Fibroblast of skin of abdomen (primary cell): ENCODE measurements at places on chromosomes 6 and 20.

DNA sequence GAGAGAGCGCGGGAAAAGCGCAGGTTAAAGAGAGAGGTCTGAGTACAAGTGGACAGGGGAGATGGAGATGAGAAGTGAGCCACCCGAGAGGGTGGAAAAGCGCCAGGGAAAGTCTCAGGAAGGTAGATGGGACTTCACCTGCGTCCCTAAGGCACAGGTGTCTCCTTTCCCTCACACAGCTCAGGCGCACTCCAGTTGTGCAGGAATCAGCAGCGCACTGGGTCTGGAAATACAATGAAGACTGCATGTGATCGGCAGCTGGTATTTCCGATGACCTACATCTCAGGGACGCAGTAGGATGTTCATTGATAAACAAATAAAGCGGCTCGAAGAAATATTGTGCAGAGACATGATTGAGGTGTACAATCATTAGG lies 432 bp upstream of the KHDRBS2 start:
- no peak for DNase-seq

- peak; percentile 64 for DNase-seq
Measured at GRCh38 chr6:45187836-45188235, 140.3 kb upstream of the RUNX2 start.

GRCh38 chr6:70351461-70351860 lies 48.6 kb upstream of the COL9A1 start:
- no peak for DNase-seq

- DNase-seq, result no peak
Measured at GRCh38 chr6:29965873-29966601, 23.7 kb downstream of the HLA-A start.

DNA sequence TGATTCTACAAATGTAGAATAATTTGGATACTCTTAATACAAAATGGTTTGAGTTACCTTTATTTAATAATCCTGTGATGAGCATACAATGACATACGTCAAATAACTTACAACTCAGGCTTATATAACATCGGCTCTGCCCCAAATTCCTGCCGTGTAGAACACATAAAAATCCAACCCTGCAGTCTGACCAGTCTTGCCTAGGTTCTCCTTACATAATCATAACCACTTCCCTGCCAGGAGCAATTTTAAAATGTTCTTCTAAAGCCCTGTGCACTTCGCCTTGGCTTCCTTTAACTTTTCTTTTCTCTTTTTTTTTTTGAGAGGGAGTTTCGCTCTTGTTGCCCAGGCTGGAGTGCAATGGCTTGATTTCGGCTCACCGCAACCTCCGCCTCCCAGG lies 16.2 kb upstream of the IER3 start:
- no peak for DNase-seq
